ENCODE measurements at places on chromosomes 4 and X. TPM values are rescaled to one million over a fixed set of nuclear protein-coding genes. Genes with fewer than 3 reads are reported as not detected.

The SPATA18 gene
- 0.73 TPM for total RNA-seq

The NEUROG2 gene
- total RNA-seq: not detected

The HS3ST1 gene
- not detected for total RNA-seq

The ABLIM2 gene
- 0.79 TPM for total RNA-seq

The KIAA1210 gene
- not detected for total RNA-seq

The MAGEC2 gene
- total RNA-seq: not detected

The HTR2C gene
- not detected for total RNA-seq

The WNK3 gene
- total RNA-seq: 0.07 TPM

The CLDN2 gene
- total RNA-seq: not detected

The BEND4 gene
- total RNA-seq: 0.19 TPM

The BMP3 gene
- total RNA-seq: not detected

The SLC7A11 gene
- 2.2 TPM for total RNA-seq

The PRRG3 gene
- total RNA-seq: not detected

The CLDN22 gene
- total RNA-seq: not detected

The MTTP gene
- total RNA-seq: not detected

The ADH1A gene
- not detected for total RNA-seq

The SPATA4 gene
- not detected for total RNA-seq

The CCDC120 gene
- 5.9 TPM for total RNA-seq

The NXF2 gene
- not detected for total RNA-seq

The FGFBP1 gene
- total RNA-seq: not detected

The POLN gene
- total RNA-seq: 3.3 TPM

The RAI2 gene
- not detected for total RNA-seq

The CPE gene
- not detected for total RNA-seq

The C4orf50 gene
- 0.27 TPM for total RNA-seq

The CT45A9 gene
- not detected for total RNA-seq

The STATH gene
- total RNA-seq: not detected

The LINC00632 gene
- 8.0 TPM for total RNA-seq

The F8A3 gene
- 37.9 TPM for total RNA-seq

The ARHGEF6 gene
- 122 TPM for total RNA-seq
